ENCODE measurements at places on chromosomes 5 and 9. TPM values are rescaled to one million over a fixed set of nuclear protein-coding genes. Genes with fewer than 3 reads are reported as not detected.
A peak's percentile ranks its signal among the peaks of the same experiment; 100 is the strongest.

GRCh38 chr9:136944212-136944518 lies 373 bp downstream of the FBXW5 start:
- no peak for DNase-seq

GRCh38 chr9:73114958-73115357 lies 36.7 kb upstream of the ANXA1 start:
- DNase-seq: no peak

GRCh38 chr9:98995059-98995671 lies 51.5 kb downstream of the COL15A1 start:
- no peak for DNase-seq

- DNase-seq: peak; percentile 48
Observed at GRCh38 chr9:37919956-37920335, 16.0 kb upstream of the SLC25A51 start.

The HCN1 gene
- 0.05 TPM for polyA plus RNA-seq

DNA sequence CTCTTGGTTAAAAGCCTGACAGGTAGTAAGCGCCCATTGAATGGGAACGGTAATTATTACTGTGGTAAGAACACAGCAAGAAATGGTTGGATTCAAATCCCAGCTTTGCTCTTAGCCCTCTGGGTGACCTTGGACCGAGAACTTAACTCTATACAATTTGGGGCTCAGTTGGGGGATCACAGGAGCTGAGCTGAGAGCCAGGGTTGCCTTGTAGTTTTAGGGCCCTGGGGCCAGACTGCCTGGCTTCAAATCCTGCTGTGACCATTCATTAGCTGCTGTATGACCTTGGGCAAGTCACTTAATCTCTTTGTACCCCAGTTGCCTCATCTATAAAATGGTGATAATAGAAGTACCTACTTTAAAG lies 87.4 kb upstream of the SH3PXD2B start:
- DNase-seq: no peak

The PDE6A gene
- polyA plus RNA-seq: 0.19 TPM

DNA sequence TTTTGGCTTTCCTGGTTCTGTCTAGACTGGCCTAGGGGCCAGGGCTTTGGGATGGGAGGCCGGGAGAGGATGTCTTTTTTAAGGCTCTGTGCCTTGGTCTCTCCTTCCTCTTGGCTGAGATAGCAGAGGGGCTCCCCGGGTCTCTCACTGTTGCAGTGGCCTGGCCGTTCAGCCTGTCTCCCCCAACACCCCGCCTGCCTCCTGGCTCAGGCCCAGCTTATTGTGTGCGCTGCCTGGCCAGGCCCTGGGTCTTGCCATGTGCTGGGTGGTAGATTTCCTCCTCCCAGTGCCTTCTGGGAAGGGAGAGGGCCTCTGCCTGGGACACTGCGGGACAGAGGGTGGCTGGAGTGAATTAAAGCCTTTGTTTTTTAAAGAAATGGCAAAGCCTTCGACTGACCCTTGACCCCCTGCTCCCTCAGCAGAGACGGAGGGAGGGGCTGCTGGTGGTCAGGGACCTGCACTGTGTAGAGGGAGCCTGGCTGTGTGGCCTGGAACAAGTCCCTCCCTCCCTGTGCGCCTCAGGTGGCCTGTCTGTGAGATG lies 11.1 kb downstream of the FPGS start:
- DNase-seq: no peak

The ARSI gene
- 31.8 TPM for polyA plus RNA-seq

The LTC4S gene
- polyA plus RNA-seq: 3.0 TPM

The C9orf153 gene
- 0.37 TPM for polyA plus RNA-seq

- DNase-seq: no peak
Observed at GRCh38 chr9:137243626-137244485, 2.8 kb downstream of the TUBB4B start.

- DNase-seq: no peak
Observed at GRCh38 chr5:141915881-141916336, 7.8 kb upstream of the DELE1 start.

The MELK gene
- 17.7 TPM for polyA plus RNA-seq

- no peak for DNase-seq
Observed at GRCh38 chr5:90071066-90071465, 338.5 kb downstream of the CETN3 start.

DNA sequence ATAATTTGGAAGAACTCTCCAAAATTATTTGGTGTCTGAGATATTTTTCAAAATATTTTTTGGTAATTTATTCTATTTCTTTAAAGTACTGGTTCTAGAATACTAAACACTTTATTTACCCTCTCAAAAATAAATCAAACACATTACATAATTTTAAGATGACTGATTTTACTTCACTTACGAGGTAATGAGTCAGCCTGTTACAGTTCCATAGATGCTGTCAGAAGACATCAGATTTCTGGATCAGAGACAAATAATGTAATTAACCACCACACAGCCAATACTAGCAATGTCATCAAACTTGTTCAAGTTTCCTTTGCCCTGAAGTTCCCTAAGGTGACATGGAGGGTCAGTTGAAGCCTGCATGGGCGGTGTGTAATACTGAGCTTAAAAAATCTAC lies 106.1 kb upstream of the CDH9 start:
- DNase-seq: no peak

DNA sequence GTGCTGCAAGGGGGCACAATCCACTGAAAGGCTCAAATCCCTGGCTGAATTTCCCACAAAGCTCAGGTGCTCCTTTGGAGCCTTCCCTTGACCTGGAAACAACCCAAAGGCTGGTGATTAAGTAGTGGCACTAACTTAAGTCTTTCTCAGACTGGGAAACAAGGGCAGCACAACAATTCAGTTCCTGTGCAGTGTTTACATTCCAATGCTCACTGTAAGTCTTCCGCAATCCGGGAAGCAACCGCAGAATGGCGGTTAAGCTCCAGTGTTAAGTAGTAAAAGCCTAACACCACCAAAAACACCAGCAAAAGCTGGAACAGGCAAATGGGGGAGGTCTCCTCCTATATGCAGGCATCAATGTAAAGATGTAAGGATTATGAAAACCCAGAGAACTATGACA lies 117.2 kb downstream of the TRPM3 start:
- DNase-seq: no peak

GRCh38 chr5:110077147-110077546 lies 387.4 kb downstream of the MAN2A1 start:
- DNase-seq: no peak

The EIF4E1B gene
- 0.08 TPM for polyA plus RNA-seq

DNA sequence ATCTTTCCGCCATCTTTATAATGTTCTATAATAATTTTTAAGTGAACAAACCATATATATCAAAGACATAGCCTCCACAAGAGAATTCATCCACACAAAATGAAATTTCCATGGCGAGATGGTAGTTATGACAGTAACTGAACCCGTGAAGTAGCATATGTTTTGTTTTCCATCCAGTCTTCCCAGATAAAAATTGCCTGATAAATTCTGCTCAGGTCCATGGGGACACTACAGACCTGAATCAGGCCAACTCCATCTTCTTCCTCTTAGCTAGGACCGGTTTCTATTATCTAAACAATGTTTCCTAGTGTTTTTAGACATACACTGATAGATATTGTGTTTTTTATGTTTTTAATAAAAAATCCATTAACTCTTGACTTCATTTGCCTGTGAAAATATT lies 235.7 kb downstream of the PLK2 start:
- no peak for DNase-seq

GRCh38 chr5:150596826-150597225 lies 43.6 kb upstream of the SYNPO start:
- DNase-seq: no peak

The FABP6 gene
- polyA plus RNA-seq: 3.7 TPM

The DRD1 gene
- polyA plus RNA-seq: 0.15 TPM

GRCh38 chr9:76984486-76984885 lies 35.0 kb upstream of the FOXB2 start:
- no peak for DNase-seq

- DNase-seq: no peak
Observed at GRCh38 chr9:121704281-121704680, 52.8 kb downstream of the DAB2IP start.

The RAD23B gene
- polyA plus RNA-seq: 131 TPM

- no peak for DNase-seq
Observed at GRCh38 chr9:36780186-36780585, 207.5 kb downstream of the MELK start.

- no peak for DNase-seq
Observed at GRCh38 chr5:77133061-77133758, 46.1 kb upstream of the ZBED3 start.

- DNase-seq: no peak
Observed at GRCh38 chr5:127306647-127307046, 16.1 kb downstream of the MEGF10 start.

The PTPDC1 gene
- polyA plus RNA-seq: 16.2 TPM

The OR1J2 gene
- not detected for polyA plus RNA-seq

- DNase-seq: no peak
Observed at GRCh38 chr5:88746438-88746882, 136.5 kb downstream of the MEF2C start.

GRCh38 chr5:1536322-1536845 lies 12.6 kb upstream of the LPCAT1 start:
- no peak for DNase-seq

The LECT2 gene
- 1.3 TPM for polyA plus RNA-seq

GRCh38 chr5:32504329-32504988 lies 59.9 kb upstream of the ZFR start:
- DNase-seq: no peak

- no peak for DNase-seq
Observed at GRCh38 chr9:33289936-33290246, 425 bp upstream of the NFX1 start.

DNA sequence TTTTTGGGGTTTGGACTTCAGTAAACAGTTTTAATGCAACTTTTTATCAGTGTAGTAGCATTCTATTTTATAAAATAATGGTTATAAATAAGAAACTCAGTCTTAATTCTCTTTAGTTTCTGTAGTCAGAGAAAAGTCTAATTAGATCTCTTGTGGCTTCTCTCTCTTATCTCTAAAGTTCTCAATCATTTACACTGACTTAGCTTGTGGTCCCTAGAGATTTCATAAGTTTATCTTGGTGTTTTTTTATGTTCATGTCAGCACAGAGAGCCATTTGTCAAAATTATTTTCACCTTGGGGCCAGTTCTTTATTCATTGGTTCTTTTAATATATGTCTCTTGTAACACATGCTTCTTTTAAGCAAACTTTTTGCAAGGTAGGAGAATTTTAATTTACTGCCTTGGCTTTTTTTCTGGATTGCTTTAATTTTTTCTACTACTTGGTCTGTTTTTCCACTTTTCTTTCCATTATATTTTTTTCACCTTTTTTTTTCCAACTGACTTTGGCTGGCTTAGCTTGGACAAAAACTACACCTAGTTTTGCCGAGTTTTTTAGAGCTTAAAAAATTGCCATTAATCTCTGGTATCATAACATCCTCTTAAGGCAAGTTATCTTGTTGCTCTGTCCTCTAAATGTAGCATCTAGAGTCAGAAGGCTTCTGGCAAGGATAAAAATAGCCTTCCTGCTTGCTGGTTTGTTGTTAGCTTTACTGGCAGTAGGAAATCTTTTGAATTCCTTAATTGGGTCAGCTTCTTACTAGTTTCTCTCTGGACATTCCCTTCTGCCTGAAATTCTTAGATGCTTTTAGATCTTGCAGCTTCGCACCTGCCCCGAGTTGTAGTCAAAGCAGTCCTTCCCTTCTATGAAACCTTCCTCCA lies 35.3 kb downstream of the CPEB4 start:
- no peak for DNase-seq

The OR13C3 gene
- polyA plus RNA-seq: not detected

The CXCL14 gene
- 42.5 TPM for polyA plus RNA-seq

DNA sequence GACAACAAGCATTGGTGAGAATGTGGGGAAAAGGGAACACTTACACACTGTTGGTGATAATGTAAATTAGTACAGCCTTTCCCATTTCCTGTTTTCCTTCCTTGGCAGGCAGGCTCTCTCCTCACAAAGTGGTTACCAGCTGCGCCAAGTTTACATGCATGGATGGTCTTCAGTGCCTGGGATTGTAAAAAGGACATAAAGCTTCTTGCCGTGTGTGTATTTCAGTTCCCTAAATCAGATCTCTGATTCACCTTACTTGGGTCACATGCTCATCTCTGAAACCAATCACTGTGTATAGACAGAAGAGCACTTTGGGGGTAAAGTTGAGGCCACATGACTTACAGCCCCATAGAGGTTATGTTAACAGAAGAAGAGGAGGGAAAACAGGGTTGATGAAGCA lies 92.8 kb downstream of the CAVIN4 start:
- no peak for DNase-seq

The IL9 gene
- polyA plus RNA-seq: not detected

The VAV2 gene
- polyA plus RNA-seq: 37.3 TPM

The PCDHB15 gene
- 8.7 TPM for polyA plus RNA-seq

- no peak for DNase-seq
Observed at GRCh38 chr5:146962801-146963355, 84.3 kb upstream of the PPP2R2B start.

DNA sequence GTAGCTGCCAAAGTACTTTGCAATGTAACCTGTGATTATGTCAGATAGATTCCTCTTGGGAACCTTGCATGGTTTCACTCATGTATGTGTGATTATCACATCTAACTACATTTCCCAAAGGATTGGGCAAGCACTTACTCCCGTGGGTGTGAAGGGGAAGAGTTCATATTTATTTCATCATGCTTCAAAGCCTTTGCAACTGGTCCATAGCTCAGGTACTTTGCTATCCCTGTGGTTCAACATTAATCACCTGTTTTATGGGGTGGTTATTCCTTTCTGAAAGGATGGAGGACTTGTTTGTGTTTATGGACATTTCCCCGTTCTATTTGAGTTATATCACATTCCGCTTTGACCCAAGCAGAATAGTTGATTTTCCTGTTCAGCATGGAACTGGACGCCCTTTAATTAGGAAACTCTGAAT lies 13.6 kb upstream of the ERMP1 start:
- DNase-seq: no peak

DNA sequence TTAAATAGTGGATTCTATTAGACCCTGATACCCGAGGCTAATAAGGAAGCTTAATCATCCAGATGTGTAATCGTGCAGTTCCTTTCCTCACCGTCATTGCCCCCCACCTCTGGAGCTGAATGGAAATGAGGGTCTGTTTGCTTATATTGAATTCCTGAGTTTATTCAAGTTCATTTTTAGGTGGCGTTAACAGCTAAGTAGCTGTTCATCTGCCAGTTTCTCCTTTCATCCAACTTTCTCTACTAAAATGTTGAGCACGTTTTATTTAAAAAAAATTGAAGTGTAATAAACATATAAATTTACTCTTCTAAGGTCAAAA lies 291.0 kb downstream of the DOCK8 start:
- DNase-seq: no peak

All from left lung (tissue), 14 donors.